ENCODE measurements at places on chromosomes 13 and 19. TPM values are rescaled to one million over a fixed set of nuclear protein-coding genes. Genes with fewer than 3 reads are reported as not detected.

The CBY2 gene
- not detected for polyA plus RNA-seq

The SHD gene
- not detected for polyA plus RNA-seq

The ZNF429 gene
- polyA plus RNA-seq: 31.5 TPM

The C1QTNF9 gene
- not detected for polyA plus RNA-seq

The B9D2 gene
- polyA plus RNA-seq: 10.5 TPM

The TSEN34 gene
- polyA plus RNA-seq: 33.2 TPM

The PRODH2 gene
- polyA plus RNA-seq: not detected

The ZNF577 gene
- 4.4 TPM for polyA plus RNA-seq

The GMIP gene
- 72.4 TPM for polyA plus RNA-seq

The SIGLEC12 gene
- polyA plus RNA-seq: 1.1 TPM

The CEACAM8 gene
- not detected for polyA plus RNA-seq

The RNF17 gene
- not detected for polyA plus RNA-seq

The LILRA5 gene
- 0.59 TPM for polyA plus RNA-seq

The SIAH3 gene
- polyA plus RNA-seq: not detected

The MYH14 gene
- polyA plus RNA-seq: not detected

The TSPAN16 gene
- polyA plus RNA-seq: not detected

The ZNF121 gene
- polyA plus RNA-seq: 2.9 TPM

The FUT3 gene
- polyA plus RNA-seq: not detected

The APLP1 gene
- not detected for polyA plus RNA-seq

The SH2D3A gene
- 32.7 TPM for polyA plus RNA-seq

The F2RL3 gene
- polyA plus RNA-seq: 0.36 TPM

The CASP14 gene
- polyA plus RNA-seq: not detected

All from IgD-negative memory B cell (primary cell).